ENCODE measurements at places on chromosomes 7 and 10.

GRCh38 chr10:80493522-80494051, 39.5 kb downstream of the TSPAN14 start:
- DNase-seq: peak; percentile 29

DNA sequence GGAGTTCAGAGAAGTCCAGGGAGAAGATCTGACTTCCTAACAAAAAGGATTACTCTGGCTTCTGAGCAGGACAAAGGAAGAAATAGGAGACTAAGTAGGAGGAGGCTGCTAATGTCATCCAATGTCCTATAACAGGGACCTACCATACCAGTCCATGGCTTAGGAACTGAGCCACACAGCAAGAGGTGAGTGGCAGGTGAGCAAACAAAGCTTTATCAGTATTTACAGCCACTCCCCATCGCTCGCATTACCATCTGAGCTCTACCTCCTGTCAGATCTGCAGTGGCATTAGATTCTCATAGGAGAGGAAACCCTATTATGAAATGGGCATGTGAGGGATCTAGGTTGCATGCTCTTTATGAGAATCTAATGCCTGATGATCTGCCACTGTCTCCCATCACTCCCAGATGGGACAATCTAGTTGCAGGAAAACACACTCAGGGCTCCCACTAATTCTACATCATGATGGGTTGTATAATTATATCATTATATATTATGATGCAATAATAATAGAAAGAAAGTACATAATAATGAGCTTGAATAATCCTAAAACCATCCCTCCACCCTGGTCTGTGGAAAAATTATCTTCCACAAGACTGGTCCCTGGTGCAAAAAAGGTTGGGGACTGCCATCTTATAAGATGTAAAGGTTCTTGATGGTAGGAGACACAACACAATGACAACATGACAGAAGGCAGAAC, 487.4 kb downstream of the PLXDC2 start:
- no peak for DNase-seq

- no peak for DNase-seq
Measured at GRCh38 chr7:69498671-69499070, 99.6 kb upstream of the AUTS2 start.

- DNase-seq: no peak
Measured at GRCh38 chr7:3762146-3762831, 461.2 kb downstream of the SDK1 start.

DNA sequence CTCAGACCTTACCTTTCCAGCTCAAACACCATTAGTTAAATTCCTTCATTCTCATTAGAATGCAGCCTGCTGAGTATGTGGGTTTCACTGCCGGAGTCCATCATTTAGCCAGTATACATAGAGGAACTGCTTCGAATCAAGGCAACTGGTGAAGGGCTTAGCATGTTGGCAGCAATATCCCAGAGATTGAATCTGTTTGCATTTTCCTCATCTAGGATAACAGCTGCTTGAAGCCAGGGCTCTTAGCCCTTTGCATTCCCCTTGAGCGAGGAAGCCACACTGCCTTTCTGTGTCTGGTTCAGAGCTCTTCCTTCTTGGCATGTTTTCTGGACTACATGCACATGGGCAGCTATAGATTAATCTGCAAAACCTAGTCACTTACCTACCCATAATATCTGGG, 14.7 kb downstream of the NODAL start:
- DNase-seq: no peak

- DNase-seq: no peak
Measured at GRCh38 chr10:55233505-55233904, 432.5 kb upstream of the PCDH15 start.

DNA sequence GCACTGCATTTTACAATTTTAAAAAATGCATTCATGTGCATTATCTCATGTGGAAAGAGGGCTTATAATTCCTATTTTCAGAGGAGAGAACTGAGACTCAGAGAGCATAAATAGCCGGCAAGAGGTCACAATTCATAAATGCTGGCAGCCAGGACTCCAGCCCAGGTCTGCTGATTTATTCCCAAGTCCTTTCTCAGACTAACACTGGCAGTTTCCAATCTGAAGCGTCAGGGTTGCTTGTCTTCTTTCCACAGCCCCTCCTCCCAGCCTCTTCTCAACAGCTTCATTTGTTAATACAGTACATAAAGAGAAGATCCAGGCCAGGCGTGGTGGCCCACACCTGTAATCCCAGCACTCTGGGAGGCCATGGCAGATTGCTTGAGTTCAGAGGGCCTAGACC, 108.9 kb downstream of the PARD3 start:
- no peak for DNase-seq

DNA sequence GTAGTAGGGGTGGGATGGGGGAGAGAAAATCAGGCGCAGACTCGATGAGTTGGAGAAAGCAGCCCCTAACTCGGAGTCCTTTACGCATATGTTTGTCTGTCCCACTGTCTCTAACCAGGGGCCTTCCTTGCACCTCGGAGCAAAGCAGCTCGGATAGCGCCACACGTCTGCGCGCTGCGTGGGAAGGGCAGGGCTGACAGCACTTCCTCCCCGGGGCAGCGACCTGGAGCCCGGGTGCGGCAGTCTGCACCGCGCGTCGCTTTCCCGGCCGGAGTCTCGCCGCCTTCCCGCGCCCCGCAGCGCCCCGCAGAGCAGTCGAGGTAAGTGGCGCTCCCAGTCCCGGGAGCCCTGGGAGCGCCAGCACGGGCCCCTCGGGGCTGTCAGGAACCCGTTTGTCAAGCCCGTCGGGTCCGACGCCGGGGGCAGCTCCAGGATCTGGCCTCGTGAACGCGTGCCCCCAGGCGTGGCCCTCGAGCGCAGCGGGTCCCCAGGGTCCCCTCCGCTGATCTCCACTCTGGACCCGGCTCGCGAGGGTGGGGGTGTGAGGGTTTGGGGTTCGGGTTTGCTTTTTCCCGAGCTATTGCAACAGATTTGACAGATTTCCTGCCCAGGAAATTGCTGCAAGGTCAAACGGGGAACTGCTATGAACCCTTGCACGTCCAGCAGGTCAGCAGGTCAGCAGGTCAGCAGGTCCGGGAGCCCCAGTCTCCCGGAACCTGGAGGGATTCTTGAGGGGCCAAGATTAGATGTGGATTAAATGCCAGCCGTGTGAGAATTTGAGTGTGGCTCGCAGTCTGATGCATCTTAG, 597 bp downstream of the APBB1IP start:
- DNase-seq: peak; percentile 60

- DNase-seq: no peak
Measured at GRCh38 chr10:133394801-133395221, 854 bp downstream of the MTG1 start.

- DNase-seq: no peak
Measured at GRCh38 chr10:30285970-30286369, 63.1 kb downstream of the MTPAP start.

DNA sequence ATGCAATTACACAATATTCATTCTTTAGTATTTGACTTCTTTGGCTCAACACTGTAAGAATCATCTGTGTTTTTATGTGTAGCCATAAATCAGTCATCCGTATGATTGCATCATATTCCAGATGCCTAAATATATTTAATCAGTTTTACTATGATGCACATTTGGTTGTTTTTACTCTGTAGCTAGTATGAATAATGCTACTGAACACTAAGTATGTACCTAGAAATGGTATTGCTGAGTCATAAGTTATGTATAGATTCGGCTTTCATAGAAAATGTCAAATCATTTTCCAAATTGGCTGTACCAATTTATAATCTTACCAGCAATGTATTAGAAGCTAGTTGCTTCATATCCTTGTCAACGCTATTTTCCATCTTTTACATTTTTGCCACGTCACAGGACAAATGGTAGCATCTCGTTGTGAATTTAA, 197.3 kb upstream of the PLXNA4 start:
- DNase-seq: peak; percentile 81

DNA sequence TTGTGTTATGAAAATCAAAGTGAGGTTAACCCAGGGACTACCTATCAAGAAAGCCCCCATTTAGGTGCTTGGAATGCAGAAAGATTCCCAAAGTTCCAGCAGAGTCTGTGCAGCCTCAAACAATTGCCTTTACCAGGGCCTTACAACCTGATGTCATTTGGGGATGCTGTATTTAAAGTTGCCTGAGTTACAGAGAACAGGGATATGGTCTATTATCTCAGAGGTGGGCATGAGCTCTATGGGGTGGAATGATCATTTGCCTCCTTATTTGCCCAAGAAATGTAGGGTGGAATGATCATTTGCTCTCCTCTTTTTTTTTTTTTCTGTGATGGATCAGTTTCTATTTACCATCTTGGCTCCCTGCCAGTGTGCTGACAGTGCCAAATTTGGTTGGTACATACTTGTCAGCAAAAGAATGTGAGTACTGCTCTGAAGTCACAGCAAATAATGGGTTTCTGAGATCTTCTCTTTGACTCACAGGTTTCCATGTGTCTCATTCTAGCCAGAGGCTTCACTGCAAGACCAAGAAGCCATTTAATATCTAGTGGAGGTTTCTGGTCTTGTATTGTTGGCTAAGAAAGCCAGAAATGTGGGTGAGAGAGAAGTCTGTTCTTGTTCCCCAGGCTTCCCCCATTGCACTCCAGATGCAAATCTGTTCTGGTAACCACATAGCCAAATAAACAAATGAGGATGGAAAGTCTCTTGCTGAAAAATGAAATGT, 45.5 kb upstream of the ZNRF2 start:
- DNase-seq: peak; percentile 49

DNA sequence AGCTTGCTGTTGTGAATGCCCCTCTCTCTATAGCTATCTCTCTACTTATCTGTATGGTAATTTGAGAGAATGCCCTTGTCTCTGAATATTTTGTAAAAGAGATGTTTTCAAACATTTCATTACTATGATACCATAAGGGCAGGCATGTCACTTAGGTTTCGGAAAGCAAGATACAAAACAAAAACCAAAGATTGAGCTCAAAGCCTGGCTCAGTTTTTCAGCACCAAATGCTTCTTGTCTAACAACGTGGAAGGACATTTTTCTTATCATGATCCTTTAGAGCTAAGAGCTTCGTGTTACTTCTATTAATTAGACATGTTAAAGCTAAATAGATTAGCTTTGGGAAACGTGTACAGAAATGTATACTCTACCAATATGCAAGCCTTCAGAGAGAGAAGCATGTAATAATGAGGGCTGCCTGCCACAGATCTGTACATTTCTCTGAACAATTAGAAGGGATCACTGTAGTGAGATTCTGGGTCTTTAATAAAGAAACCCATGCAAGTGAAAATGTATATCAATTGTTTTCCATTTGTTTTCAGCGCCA, 148.9 kb downstream of the ARID5B start:
- DNase-seq: no peak

GRCh38 chr7:128869138-128869943, 6.7 kb downstream of the ATP6V1F start:
- DNase-seq: peak; percentile 52

- no peak for DNase-seq
Measured at GRCh38 chr10:25064401-25064800, 48.0 kb downstream of the THNSL1 start.

DNA sequence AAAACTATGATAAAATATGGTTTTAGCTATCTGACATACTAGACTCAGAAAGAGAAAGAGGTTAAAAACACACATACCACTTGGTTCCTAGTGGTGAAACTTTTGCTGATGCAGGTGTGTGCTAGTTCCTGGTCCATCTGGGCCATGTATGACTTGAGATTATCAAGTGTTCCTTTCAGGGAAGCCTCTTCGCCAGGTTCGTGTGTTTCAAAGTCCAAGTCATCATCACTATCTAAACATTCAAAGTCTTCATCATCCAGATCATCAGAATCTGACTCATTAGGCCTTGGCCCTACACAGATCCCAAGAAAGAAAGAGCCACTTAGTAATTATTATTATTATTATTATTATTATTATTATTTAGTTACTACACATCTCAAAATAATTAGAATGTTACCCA, 26.4 kb downstream of the NUDT13 start:
- no peak for DNase-seq

DNA sequence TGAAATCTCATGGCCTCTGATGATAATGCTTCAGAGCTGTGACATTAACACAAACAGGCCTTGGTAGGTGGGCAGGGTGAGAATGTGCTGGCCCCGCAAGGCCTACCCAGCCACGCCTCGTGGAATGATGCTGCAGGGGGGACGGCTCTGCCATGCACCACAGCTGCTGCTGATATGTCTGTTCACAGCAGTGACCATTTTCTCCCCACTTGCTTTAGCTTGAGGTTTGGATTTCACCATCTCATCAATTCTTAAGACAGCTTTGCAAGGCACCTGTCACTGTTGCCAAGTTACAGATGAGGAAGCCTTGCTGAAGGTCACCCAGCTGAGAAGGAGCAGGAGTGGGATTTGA, 128.3 kb downstream of the PTPN20 start:
- DNase-seq: no peak

- DNase-seq: no peak
Measured at GRCh38 chr10:123548770-123549169, 117.4 kb upstream of the GPR26 start.

DNA sequence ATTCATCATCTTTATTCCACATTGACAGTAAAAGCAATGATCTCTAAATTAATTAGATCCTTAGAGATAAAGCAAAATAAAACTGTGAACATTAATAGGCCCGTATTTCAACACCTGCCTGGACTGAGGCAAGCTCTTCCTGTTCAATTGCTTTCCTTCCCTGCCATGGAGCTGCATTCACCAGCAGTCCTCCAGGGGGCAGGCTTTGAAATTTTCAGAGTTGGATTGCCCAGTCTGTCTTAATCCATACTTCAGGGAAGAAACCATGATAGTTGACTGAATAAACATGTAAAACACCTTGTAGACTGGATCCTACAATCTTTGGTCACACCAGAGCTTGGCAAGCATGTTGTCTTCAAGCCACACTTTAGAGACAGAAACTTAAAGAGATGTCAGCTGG, 936.6 kb downstream of the NRG3 start:
- DNase-seq: peak; percentile 14

DNA sequence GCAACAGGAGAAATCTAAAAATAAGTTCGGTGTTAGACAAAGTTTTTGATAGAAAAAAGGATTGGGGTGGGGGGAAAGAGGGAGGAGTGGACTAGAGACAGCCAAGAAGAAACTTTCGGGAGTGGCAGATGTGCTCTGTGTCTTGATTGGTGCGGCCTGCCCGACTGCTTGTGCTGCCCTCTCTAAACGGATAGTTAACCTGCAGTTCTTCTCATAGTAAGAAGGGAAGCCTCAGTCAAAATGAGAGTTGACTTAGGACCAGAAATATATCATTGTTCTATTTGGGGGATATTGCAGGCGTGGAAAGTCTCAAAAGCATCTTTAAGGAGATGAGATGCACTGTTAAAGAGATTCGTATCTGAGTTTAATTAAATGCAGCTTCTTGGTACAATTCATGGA, 39.3 kb downstream of the UBE3C start:
- DNase-seq: no peak

DNA sequence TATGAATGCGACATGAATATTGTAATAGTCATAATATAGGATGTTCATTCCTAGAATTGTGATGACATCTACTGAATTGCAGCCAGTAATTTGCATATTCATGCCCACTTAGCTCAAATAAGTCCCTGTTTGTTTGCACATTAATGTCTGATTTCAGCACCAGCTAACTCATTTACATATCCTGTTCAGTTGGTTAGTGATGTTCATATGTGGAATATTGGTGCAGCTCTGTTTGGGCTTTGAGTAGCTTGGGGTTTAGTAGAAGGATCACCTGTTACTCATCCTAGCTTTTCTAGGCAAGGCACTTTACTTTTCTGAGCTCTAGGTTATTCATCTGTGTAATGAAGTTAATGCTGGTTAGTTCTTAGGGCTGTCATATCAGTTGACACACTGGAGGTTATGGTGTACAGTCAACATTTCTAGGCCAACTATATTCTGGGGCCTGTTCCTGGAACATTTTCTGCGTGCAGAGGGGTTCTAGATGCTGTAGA, 238.4 kb downstream of the EXOC4 start:
- DNase-seq: no peak
